ENCODE measurements at places on chromosomes 5 and 9.

DNA sequence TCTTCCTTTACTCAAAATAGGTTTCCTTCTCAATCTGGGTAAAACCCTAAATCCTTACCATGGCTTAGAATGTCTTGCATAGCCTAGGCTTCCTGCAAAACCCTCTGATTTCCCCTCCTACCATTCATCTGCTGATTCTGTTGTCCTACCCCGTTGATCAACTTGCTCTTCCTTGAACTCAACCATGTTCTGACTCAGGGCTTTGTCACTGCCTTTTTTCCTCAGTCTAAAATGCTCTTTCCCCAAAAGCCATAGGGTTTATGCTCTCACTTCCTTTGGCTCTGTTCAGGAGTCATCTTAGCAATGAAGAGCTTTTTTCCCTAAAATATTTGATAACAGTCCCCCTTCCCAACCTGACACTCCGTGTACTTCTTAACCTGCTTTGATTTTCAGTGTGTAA is 79.4 kb upstream of the IZUMO3 start:
- no peak for DNase-seq

DNA sequence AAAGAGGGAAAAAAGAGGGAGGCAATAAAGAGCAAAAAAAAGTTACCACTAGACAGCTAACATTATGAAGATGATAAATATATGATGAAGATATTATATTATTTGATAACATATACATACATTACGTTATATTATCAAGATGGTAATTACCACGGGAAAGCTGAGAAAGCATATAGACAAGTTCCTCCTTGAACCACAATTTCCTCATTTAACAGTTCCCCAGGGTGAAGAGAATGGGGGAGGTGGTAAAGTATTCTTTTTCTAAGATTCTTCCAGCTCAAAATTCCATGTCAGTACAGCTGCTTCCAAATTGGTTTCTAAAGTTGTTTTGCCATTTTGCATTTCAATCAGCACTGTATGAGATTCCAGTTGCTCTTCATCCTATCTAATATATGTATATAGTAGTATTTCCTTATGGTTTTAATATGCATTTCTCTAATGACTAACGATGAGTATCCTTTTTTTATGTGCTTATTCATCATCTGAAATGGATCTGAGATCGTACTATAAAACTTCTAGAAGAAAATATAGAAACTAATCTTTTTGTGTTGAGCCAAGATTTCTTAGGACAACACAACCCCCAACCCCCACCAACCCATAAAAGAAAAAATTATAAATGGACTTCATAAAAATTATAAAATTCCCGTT is 49.5 kb upstream of the C9orf72 start:
- DNase-seq: no peak

DNA sequence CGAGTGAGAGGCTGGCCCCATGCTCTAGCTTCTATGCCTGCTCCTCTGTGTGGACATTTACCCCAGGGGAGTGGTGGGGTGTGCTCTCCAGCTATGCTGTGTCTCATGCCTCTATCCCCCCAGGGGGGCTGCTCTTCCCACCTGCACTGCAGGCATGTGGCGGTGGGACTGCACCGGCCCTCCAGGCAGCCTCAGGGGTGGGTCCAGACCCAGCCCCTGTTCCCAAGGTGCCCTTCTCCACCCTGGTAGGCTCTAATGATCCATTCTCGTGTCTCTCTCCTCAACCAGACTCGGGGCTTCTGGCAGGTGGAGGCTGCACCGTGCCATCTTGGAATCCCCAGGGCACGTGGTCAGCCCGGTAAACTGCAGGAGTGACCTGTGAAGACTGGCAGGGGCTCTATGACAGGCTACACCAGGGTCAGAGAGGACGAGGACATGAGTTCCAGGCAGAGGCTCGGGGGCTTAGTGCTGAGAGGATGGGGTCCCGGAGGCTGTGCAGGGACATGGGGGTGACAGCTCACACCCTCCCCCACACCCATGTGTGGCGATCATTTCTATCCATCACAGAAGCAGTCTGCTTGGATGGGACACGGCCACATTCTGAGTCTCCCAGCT is 22.7 kb upstream of the COL5A1 start:
- no peak for DNase-seq

GRCh38 chr5:86360801-86361200 is 256.9 kb upstream of the COX7C start:
- no peak for DNase-seq

- no peak for DNase-seq
Measured at GRCh38 chr5:178286226-178287090, 53.9 kb upstream of the PHYKPL start.

DNA sequence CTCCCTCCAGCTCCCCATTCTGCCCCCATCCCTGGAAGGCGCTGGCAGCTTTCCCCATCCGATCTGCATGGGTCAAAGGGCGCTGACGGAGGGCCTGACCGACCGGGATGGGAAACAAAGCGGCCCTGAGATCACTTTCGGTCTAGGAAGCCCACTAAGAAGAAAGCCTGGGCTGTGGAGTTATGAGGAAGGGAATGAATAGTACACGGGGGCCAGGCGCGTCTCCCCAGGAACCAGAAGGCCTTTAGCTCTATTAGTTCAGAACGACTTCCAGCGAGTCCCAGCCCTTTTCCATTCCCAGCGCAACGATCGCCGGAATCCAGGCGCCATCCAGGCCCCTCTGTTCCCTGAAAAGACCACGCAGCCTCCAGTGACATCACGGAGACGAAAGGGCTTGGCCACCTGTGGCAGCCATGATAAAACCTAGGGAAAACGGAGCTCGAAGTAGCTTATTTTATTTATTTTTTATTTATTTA is 70.1 kb upstream of the CCDC180 start:
- no peak for DNase-seq

- no peak for DNase-seq
Measured at GRCh38 chr9:93156475-93157008, 22.5 kb upstream of the NINJ1 start.

- DNase-seq: no peak
Measured at GRCh38 chr5:99808657-99809230, 726.4 kb upstream of the FAM174A start.

DNA sequence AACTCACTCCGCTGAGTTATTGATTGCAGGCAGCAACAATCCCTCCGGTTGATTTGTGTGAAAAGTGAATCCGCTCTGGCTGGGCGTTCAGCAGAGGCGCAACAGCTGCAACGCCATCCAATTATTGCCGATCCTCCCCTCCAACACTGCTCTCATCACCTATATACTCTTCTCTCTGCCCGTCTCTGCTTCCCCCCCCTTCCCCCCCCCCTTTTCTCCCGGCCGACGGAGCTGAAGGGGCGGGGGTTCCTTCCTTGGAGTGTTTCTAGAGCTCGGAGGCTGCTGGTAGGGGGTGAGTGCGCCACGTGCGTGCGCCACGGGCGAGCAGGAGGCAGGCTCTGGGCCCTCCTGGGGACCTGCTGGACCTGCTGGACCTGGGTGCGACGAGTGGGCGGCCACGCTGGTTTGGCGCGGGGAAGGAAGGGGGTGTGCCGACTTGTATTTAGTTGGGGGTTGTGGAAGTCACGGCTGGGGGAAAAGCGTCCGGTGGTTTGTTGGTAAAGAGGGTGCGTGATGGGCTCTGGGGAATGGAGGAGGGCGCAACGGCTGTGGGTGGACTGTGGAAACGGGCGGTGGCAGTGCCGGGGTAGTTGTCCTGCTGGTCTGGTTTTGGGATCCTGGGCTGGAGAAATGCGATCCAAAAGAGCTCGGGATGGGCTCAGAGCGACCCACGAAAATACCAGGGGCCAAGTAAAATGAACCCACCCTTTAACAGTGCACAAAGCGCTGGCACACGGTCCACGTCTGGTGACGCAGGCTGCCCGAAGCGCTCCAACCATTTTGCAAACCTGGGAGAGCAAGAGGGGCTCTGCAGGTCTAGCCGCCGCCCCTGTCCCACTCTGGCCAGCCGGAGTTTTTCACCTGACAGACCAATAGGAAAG is 6.4 kb upstream of the MEF2C start:
- DNase-seq: peak; percentile 27
